ENCODE measurements at places on chromosomes 4 and X.

DNA sequence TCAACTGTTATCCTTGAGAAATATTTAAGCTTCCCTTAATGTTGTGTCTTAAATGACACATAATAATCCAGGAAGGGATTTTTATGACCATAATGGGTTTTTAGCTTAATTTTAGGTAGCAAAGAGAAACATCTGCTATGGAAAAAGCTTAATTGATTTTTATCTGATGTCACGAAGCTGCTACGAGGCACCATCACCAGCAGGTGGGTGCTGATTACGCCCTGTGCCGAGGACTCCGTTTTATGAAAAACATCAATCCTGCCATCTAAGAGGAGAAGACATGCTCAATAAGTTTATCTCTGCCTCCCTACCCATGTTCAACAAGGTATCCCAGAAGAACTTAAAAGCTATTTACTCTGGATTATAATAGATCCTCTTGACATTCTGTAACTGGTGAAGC is 280.6 kb upstream of the ZFP42 start:
- DNase-seq = no peak

DNA sequence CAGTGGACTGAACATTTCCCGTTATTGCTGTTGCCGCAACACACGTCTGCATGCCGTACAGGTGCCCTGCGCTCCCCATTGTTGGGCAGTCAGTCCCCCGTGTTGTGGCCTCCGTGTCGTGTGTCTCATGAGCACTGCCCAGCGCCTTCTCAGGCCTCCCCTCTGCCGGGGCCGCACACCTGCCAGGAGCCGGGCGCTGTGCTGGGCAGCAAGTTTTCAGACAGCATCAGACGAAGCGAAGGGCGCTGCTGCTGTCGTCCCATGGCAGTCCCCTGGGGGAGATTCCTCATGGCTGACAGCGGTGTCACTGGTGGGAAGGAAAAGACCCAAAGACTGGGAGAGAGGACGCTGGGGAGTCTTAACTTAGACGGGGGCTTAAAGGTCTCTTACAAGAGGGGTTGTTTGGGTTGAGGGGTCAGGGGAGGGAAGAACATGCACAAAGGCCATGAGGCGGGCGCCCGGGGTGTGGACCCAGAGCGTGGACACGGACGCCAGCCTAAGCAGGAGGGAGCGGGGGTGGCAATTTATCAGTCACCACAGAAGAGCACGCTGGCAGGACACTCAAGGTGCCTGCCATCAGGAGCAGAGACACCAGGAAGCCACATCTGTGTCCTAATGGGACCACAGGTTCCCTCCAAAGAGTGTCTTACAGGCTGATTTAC is 47.3 kb downstream of the RGS12 start:
- no peak for DNase-seq

- no peak for DNase-seq
Observed at GRCh38 chr4:147285751-147286150, 195.1 kb upstream of the EDNRA start.

DNA sequence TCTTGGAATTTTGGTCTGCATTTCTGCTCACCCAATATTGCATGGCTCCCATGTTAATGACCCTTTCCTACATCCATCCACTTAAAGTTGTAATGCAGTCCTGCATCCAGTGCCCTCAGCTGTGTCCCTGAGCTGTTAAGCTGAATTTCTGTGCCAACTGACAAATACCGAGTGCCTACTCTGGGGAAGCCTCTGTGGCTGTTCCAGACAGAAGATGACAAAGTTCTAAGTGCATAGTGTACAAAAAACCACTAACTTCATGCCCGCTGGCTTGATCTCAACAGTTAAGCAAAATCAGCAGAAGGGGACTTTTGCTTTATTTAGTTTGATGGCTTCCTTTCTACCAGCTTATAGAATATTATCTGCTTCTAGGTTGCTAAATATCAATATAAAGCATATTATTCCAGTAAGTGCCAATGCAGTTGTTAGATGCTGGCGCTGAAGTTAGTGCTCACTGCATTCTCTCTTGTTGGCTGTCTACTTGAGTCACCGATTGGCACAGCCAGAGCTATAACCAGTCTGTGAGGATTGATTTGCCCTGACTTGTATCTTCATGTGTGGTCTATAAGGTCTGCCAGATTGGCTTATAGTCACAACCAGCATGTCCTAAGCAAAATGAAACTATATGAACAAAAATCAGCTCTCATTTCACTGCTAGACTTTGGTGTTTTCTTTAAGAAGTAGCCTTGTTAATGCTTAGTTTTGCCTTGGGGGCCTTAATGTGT is 98.9 kb downstream of the KLHL8 start:
- no peak for DNase-seq

DNA sequence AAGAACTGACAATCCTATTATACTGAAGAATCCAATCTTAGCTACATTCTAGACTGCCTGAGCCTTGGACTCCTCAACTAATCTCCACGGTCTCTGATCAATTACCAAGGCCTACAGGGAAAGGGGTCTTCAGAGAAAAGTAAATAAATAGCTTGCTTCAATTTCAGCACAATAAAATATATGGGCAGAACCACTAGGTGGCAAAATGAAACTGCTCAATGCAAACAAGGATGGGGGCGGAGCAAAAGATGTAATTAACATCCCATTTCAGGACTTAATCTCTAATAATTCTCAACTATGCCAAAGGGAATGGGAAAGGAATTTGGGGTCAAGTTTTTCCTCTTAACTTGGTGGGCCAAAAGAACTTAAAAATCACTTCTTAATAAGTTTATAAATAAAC is 78.4 kb upstream of the MAP3K15 start:
- no peak for DNase-seq

Measured in CD8-positive, alpha-beta T cell (primary cell).